Activated CD8-positive, alpha-beta T cell treated with anti-CD3 and anti-CD28 coated beads, Interleukin-2, amount 10 ng/mL, durations not matched to agents 7 days and 5 days (primary cell): ENCODE measurements at places on chromosomes 4 and X. TPM values are rescaled to one million over a fixed set of nuclear protein-coding genes. Genes with fewer than 3 reads are reported as not detected.

- H3K4me1 ChIP-seq = peaks cover 16% of the 10 kb centered on the region
- no peak overlapping the region for H3K27ac ChIP-seq
- H3K4me3 ChIP-seq = no peak overlapping the region
- no peaks in the 10 kb centered on the region for H3K27me3 ChIP-seq
Observed at GRCh38 chr4:98546910-98547594, 111.4 kb downstream of the TSPAN5 start.

DNA sequence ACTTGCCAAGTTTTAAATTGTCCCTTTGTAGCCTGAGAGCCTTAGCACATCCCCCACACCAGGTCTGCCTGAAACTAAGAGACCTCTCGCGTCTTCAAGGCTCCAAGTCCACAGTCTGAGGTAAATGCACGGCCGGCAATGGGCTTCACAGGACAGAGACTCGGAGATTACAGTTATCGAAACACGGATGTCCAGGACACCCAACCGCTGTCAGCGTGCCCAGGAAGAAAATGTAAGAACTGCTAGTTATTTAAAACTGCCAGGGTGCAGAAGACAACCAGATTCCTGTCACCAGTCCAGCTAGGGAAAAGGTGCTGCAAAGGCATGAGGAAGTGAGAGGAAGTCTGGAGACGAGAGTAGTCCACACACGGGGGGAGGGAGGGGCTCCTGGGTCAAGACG lies 28.9 kb downstream of the ZNF827 start:
- peaks cover 15% of the 10 kb centered on the region for H3K36me3 ChIP-seq
- no peak overlapping the region for H3K4me3 ChIP-seq
- no peaks in the 10 kb centered on the region for H3K27me3 ChIP-seq
- no peak overlapping the region for H3K27ac ChIP-seq
- H3K4me1 ChIP-seq = peaks cover 9% of the 10 kb centered on the region
- DNase-seq = no peak

- no peaks in the 10 kb centered on the region for H3K4me1 ChIP-seq
- peaks cover 12% of the 10 kb centered on the region for H3K27me3 ChIP-seq
- H3K36me3 ChIP-seq = no peaks in the 10 kb centered on the region
Observed at GRCh38 chr4:183600189-183600685, 58.7 kb downstream of the RWDD4 start.

- peaks cover 12% of the 10 kb centered on the region for H3K4me1 ChIP-seq
- no peaks in the 10 kb centered on the region for H3K36me3 ChIP-seq
Observed at GRCh38 chr4:46992338-46992737, 1.0 kb downstream of the GABRA4 start.

- no peak for DNase-seq
- H3K36me3 ChIP-seq = no peaks in the 10 kb centered on the region
- H3K4me3 ChIP-seq = no peak overlapping the region
- H3K4me1 ChIP-seq = no peaks in the 10 kb centered on the region
- H3K27ac ChIP-seq = no peak overlapping the region
- no peaks in the 10 kb centered on the region for H3K27me3 ChIP-seq
Observed at GRCh38 chr4:52110171-52110570, 59.1 kb downstream of the SPATA18 start.

DNA sequence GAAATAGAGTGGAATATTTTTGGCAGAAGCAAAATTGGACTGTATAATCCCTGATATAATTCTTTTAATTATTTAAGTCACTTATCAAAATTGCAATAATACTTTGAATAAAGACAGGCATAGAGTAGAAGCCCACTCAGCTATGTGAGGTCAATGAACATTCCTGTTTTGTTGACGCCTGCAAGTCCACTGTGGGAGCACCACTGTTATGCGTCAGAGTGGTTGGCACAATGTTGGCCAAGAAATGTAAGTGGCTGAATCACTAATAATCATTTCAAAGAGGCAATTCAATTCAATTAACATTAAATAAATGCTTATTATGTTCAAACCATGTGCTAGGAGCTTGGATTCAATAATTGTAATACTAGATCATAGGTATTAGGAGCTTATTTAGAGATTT lies 221.0 kb downstream of the SPCS3 start:
- DNase-seq = no peak
- no peak overlapping the region for H3K27ac ChIP-seq
- no peak overlapping the region for H3K4me3 ChIP-seq
- no peaks in the 10 kb centered on the region for H3K27me3 ChIP-seq
- no peaks in the 10 kb centered on the region for H3K36me3 ChIP-seq

DNA sequence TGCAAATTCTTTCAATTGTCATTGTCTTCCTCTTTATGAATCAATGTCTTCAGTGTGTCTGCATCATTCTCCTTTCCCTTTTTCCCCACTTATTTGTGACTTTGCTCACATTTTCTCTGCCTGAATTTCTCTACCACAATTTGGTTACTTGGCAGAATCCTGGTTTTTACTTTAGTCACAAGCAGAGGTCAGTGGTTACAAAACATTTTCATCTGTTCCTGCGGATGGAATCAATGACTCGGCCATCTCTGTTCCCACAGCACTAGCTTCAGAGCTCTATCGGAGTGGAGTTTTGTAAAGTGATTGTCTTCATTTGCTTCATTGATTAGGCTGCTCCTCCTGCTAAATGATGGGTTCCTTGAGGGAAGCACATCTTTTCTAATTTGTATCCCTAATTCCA lies 501.3 kb upstream of the AADAT start:
- no peaks in the 10 kb centered on the region for H3K4me1 ChIP-seq
- no peaks in the 10 kb centered on the region for H3K27me3 ChIP-seq
- no peak for DNase-seq
- no peak overlapping the region for H3K27ac ChIP-seq
- H3K36me3 ChIP-seq = no peaks in the 10 kb centered on the region

DNA sequence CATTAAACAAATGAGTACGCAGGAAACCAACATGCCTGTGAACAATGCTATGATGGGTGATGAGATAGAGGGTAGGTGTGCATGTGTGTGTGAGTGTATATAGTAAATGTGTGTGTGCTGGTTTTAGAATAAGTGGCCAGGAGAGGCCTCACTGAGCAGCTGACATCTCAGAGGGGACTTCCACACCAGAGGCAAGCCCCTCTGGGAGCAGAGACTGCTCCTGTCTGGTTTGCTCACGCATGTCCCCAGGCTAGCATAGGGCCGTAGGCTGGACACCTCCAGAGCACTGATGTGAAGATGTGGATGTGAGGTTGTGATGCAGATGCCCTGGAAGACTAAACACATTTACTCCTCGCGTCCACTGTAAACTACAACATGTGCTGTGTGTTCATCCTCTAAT lies 104.5 kb downstream of the DRD5 start:
- no peak overlapping the region for H3K4me3 ChIP-seq
- H3K27me3 ChIP-seq = peaks cover 7% of the 10 kb centered on the region
- no peaks in the 10 kb centered on the region for H3K36me3 ChIP-seq

GRCh38 chr4:5999830-6000365 lies 18.3 kb downstream of the C4orf50 start:
- no peaks in the 10 kb centered on the region for H3K27me3 ChIP-seq
- peaks cover 7% of the 10 kb centered on the region for H3K4me1 ChIP-seq

- H3K4me3 ChIP-seq = no peak overlapping the region
- no peaks in the 10 kb centered on the region for H3K4me1 ChIP-seq
- no peaks in the 10 kb centered on the region for H3K36me3 ChIP-seq
- no peak for DNase-seq
- H3K27me3 ChIP-seq = peaks cover 9% of the 10 kb centered on the region
- no peak overlapping the region for H3K27ac ChIP-seq
Observed at GRCh38 chr4:109251396-109251795, 51.1 kb downstream of the COL25A1 start.

DNA sequence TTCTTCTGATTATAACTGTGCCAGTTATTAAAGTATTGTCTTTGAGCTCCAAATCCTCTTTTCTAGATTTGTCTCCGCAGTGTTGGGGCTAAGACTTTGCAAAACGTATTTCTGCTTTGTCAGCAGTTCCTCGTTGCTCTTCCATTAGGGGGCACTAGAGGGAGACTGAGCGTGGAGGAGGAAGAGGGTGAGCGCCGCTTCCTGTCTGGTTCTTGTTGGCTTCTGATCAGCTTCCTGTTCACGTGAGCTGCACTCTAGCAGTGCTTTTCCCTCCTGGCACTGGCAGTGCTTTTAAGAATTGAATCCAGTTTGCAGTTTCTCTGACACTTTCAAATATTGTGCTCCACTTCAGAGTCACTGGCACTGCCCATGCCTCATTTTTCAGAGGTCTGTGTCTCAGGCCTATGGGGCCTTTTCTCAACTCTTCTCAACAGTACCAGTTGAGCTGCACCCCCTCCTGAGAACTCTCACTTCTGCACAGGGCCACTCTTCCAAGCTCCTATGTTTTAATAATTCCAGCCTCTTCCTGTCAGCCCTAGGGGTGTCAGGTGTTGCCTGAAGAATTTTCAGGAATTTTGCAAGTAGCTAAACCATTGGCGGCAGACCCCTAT lies 54.4 kb upstream of the LCORL start:
- peak; percentile 64 for DNase-seq
- H3K27ac ChIP-seq = no peak overlapping the region
- H3K36me3 ChIP-seq = no peaks in the 10 kb centered on the region
- peaks cover 18% of the 10 kb centered on the region for H3K27me3 ChIP-seq
- H3K4me1 ChIP-seq = peaks cover 7% of the 10 kb centered on the region

DNA sequence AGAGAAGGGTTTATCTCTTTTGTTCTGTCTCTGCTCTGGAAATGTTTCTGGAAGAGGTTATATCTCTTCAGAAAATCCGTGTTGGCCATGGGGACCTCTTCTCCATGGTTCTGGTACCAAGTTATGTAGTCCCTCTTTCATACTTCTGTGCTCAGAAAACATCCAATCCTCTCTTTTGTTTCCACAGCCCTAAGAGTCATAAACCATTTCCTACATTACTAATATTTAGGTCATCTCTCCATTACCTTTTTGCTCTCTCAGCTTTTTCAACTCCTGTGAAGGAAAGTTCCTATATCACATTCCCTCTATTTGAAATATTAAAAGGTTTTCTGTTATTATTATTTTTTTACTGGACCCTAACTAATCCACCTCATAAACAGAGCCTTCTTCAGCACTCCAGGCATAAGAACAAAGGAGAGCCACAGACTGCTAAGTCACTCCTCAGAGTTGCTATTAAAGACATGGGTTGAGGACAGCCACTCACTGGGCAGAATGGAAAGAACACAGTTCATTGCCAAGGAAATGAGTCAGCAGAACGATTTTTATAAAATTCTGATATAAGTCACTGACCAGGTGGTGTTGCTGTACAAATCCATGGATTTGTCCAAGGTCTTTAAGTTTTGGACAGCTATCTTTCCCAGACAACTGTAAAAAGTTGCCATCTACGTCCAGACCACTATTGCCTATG lies 122.4 kb upstream of the NPY2R start:
- H3K27ac ChIP-seq = no peak overlapping the region
- H3K4me1 ChIP-seq = no peaks in the 10 kb centered on the region
- no peaks in the 10 kb centered on the region for H3K27me3 ChIP-seq
- DNase-seq = no peak
- H3K4me3 ChIP-seq = no peak overlapping the region

DNA sequence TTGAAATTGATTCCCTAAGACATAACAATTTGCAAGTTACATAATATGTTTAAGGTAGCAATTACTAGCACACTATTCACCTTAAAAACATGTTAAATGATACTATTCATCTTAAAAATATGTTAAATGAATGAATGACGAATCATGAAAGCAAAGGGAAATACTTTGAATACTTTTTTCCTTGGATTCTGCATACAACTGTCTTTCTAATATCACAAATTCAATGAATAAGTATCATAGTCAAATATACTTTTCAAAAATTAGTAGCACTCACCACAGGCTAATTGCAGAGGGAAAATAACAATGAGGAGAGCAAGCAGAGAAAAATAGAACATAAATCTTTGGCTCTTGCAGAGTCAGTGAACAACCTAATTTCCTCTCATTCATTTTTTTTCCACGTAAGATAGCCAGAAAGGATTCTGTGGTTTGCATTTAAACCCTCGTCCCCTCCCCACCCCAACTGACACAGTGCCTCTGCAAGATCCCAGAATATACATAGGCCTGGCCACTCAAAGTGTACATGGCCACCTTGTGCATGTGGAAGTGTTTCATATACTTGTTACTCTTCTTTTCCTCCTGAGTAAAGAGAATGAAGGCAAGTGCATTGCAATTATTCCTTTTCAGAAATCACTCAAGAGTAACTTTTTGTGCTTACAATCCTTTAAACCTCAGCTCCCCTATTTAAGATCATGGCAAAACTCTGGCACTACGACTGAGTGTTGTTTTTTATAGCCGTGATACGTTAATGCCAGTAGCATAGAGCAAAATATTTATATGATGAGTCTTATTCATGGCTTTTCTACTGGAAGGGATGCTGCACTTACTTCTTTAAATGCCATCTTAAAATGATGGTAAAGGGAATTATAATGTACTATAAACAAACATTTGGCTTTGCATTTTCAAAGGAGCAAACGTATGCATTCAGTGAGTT lies 236.4 kb downstream of the PDGFC start:
- no peaks in the 10 kb centered on the region for H3K36me3 ChIP-seq
- no peaks in the 10 kb centered on the region for H3K4me1 ChIP-seq
- no peak overlapping the region for H3K4me3 ChIP-seq
- no peaks in the 10 kb centered on the region for H3K27me3 ChIP-seq

DNA sequence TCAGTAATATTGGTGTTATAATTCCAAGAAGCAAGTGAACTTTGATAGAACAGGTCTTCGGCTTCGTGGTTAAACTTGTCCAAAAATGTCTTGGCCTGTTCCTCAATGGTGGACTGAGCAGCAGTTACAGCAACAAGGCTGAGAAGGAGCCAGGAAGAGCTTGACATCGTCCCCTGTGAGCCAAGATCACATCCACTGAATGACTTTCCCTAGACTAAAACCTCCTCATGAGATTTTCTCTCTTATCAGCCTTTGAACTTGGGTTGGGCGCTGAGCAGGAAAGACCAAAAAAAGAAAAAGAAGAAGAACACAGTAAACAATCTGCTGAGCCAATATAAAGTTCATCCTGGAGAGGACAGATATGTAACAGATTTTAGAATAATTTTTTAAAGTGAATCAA lies at the start of gene ACE2:
Gene ACE2, minus strand, starts transcription at position 216 of the 400 bp plus-strand sequence. Its CDS starts 49 bp downstream, at position 167.
- H3K4me3 ChIP-seq = no peak within 1 kb of the TSS
- no peak within 1 kb of the TSS for H3K27ac ChIP-seq
- H3K36me3 ChIP-seq = no peaks in the 10 kb centered on the region

DNA sequence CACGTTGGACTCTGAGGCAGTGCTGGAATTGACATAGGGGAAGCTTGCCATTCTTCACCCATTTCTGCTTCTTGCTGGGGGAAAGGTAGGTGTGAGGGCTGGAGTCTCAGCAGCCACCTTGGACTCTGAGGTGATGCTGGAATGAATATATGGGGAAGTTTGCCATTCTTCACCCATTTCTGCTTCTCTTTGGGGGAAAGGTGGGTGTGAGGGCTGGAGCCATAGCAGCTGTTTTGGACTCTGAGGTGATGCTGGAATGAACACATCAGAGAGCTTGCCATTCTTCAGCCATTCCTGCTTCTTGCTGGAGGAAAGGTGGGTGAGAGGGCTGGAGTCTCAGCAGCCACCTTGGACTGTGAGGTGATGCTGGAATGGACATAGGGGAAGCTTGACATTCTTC lies 115.1 kb downstream of the CRLF2 start:
- no peak overlapping the region for H3K4me3 ChIP-seq
- peaks cover 13% of the 10 kb centered on the region for H3K4me1 ChIP-seq
- peaks cover 2% of the 10 kb centered on the region for H3K27me3 ChIP-seq

Gene FAM149A
- 0.66 TPM for total RNA-seq

Gene NALF2
- total RNA-seq = not detected

Gene TMSB15C
- total RNA-seq = 6.1 TPM

Gene BOD1L1
- total RNA-seq = 29.7 TPM

Gene SLITRK2
- total RNA-seq = not detected

Gene HSFX1
- total RNA-seq = 0.90 TPM
